COR-L47 (cell line): ENCODE measurements at places on chromosomes 13 and 19.

- DNase-seq, result peak; percentile 95
Measured at GRCh38 chr19:45467456-45468158, at the start of gene FOSB. Gene FOSB, plus strand, starts transcription at chr19:45467996. Its CDS starts 591 bp downstream, at chr19:45468587.

- DNase-seq, result no peak
Measured at GRCh38 chr13:52835071-52835839, 13.2 kb downstream of the PCDH8 start.

DNA sequence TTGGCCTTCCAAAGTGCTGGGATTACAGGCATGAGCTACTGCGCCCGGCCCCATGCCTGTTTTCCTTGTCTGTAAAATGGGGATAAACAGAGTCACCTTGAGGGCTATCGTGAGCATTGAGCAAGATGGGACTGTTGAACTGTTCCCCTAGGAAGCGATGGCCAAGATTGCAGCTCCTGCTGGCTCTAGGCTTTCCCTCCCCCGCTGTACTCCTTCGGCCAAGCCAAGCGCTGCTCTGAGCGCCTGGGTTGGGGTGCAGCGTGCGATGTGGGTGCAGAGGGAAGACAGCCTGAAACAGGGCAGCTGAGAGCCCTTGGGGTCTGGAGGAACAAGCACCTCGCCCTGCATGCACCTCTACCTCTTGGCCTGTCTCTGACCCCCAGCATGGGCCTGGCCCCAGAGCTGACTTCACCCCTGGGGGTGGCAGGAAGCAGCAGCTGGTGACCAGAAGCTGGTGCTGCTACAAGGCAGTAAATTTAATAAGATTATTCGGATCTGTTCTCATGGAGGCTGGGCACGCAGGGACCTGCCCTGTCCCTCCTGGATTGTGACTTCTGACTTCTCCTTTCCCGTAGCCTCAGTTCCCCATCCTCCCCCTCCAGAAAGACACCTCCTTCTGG lies 5.3 kb downstream of the GNG8 start:
- DNase-seq, result no peak

DNA sequence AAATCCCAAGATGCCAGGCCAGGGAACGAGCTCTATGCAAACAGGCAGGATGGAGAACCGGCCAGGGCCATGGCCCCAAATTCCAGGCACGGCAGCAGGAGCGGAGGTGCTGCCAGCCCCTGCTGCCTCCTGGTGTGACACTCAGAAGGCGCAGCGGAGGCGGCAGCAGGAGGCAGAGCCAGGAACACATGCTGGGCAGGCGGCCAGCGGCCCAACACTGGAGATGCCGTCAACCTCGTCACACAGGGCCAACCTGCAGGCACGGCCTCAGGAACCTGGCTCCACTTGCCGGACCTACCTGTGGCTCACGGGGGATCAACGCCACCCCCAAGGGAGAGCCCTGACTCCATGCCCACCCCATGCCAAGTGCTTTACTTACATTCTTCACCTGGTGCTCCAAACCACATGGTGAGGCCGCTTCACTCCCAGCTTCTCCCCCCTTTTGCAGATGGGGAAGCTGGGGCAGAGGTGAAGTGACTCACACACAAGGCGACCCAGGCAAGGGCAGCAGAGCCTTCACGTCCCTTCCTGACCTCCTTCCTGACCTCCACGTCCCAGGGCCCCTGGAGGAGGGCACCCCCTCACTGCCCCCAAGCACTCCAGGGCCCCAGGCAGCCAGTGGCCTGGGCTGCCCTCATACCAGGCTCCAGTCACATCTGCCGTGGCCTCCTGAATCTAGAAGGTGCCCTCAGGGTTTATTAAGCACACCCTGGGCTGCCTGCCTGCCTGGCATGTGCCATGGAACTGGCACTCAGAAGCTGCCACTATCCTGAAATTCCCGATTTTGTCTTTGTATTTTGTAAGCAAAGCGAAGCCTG lies 43.5 kb downstream of the GGACT start:
- DNase-seq, result no peak
